ENCODE measurements at places on chromosomes 7 and 10. TPM values are rescaled to one million over a fixed set of nuclear protein-coding genes. Genes with fewer than 3 reads are reported as not detected.

- no peak for DNase-seq
These were observed 42.3 kb downstream of the ANTXRL start for GRCh38 chr10:46328853-46329689.

- DNase-seq: no peak
These were observed 178.8 kb downstream of the ADAM12 start for GRCh38 chr10:126209451-126209850.

GRCh38 chr10:71213761-71214440 is 1.5 kb downstream of the UNC5B start:
- peak; percentile 85 for DNase-seq

Gene MINPP1
- 16.3 TPM for total RNA-seq

Gene FGL2
- 47.3 TPM for total RNA-seq

DNA sequence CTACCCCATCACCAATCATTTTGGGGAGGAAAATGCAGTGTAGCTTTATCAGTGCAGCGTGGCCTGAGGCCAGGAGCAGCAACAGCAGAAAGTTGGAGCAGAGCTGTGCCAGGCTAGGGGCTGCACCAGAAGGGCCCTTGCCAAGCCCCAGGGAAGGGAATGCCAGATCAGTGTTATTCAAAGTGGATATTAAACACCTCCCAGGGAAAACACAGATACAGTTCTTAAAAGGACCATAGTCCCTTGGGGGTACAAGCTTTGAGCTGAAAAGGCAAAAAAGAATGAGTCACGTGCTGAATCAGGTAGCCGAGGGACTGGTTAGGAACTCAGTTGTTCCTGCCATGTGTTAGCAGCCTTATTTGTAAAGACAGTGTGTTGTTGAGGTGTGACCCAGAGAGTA is 54.0 kb downstream of the GSDME start:
- DNase-seq: no peak

- DNase-seq: no peak
These were observed 22.7 kb downstream of the ARL3 start for GRCh38 chr10:102691285-102692066.

Gene SPDYE9
- not detected for total RNA-seq

DNA sequence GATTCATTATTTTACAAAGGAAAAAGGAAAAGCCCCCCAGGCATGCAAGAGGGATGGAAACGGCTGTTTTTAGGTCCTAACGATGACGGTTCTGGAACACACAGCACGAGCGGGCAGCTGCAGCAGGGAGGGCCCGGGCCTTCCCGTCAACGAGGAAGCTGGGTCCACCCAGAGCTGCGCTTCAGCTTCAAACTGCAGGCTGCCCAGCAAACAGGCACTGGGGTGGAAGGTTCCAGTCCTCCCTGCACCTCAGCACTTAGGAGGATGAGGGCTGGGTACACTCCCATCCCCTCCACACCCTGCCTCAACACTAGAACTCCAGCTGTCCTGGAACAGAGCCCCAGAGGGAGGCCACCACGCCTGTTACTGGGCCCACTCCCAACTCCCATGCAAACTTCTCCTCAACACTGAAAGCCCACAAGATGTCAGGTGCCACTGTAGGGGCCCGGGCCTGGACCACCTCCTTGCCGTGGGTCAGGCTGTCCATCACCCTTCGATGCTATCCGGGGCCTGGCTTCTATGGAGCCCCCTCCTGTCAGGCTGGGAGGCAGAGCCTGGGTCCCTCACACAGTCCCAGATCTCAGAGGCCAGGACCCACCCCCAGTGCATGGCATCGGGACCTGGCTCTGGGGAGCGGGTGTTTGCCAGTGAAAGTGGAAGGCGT is 33.0 kb downstream of the PAPOLB start:
- no peak for DNase-seq

- DNase-seq: peak; percentile 7
These were observed 572.5 kb upstream of the FOXK1 start for GRCh38 chr7:4109481-4110110.

DNA sequence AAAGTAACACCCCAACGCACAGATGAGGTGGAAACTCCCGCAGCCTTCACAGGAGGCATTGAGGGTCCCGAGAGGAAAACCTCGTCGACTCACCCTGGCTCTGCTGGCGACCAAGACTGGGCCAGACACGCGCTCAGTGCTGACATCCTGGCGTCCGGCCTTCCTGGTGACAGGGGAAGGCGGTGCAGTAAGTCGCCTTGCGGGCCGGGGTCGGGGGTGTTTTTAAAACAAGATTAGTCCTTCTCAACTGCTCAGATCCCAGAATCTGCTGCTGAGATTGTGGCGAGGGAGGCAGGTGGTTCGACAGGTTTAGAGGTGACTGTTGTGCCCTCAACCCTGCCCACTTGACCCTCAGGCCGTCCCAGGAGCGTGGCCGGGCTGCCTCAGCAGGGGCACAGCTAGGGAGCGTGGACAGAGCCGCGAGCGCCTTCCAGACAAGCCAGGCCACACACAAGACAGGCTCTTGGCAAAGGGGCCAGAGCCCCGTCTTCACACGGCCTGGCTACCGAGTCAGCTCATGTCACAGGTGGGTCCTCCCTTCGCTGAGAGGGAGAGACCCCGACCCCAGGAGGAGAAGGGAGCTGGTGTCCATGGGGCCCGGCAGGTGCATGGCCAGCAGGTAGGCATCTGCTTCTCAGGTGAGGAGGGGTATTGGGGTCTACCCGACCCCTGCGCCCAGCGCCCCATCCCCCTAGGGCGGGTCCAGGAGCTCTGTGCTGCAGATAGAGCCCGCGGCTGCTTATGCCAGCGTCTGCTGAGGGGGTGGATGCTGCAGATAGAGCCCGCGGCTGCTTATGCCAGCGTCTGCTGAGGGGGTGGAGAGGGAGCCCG is 81.6 kb downstream of the DNAJB6 start:
- no peak for DNase-seq

GRCh38 chr10:112519133-112519761 is 72.2 kb downstream of the VTI1A start:
- DNase-seq: no peak

DNA sequence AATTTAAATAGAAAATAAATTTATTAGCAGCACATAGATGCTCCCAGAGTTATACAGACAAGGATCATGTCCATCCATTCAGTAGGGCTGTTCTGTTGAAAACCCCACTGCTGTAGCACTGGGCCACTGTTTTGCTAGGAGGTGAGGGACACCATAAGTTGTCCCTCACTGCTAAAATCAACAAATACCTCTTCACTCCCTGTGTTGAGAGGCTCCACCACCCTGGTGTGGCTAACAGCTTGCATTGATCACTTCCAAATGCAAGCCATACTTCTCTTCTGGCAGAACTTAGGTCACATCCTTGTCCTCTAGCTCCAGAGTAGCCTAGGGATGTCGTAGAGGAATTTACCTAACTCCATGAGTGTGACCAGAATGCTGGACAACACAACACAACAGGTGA is 55.4 kb downstream of the MDFIC start:
- DNase-seq: no peak
